Nucleus accumbens (tissue), 56 donors: ENCODE measurements at places on chromosomes 5 and 9.

DNA sequence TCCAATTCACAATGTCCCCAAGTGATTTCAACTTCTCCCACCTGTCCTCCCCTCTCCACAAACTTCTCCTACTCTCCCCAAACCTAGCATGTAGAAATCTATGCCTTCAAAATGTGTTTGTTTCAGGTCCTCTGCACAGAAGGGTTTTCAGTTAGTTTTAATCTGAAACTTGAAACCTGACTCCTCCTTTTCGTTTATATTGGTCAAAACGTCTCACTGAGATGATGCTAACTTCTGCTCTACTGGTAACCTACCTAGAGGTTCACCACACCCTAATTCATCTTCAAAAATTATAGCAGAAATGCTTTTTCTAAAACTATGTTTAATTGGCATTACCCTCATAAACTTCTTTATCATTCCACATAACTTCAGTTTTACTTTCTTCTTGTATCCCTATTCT is 401.8 kb upstream of the ADAMTS16 start:
- DNase-seq: no peak

DNA sequence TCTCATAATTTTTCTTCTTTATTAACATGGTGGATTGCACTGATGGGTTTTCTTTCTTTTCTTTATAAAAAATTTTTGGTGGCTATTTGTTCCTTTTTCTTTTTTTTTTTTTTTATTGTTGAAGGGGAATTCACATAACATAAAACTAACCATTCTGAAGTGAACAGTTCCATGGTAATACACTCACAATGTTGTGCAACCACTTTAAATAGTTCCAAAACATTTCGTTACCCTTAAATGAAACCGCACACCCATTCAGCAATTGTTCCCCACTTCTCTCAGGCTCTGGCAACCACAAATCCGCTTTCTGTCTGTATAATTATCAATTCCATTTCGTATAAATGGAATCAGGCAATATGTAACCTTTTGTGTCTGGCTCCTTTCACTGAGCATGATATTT is 11.7 kb upstream of the SETX start:
- DNase-seq: no peak

- DNase-seq: no peak
Measured at GRCh38 chr5:61618577-61618976, 286.5 kb downstream of the ZSWIM6 start.

GRCh38 chr9:137310189-137311052 is 8.3 kb upstream of the NRARP start:
- no peak for DNase-seq

DNA sequence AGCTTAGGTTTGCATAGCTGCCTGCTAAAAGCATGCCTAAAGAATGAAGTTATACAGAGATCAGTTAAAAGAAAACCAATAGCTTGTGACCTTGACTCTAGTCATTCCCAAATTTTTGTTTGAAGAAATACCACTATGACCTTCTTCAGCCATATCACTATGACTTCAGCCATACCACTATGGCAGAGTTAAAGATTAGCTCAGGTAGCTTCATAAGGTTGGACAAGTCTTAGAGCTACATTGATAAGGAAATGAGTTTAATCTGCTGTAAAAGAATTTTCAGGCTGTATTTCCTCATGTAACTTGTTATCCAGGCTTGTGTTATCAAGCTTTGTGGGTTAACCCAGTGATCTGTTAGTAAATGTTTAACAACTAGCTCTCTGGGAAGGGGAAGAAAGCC is 30.7 kb downstream of the C6 start:
- no peak for DNase-seq

DNA sequence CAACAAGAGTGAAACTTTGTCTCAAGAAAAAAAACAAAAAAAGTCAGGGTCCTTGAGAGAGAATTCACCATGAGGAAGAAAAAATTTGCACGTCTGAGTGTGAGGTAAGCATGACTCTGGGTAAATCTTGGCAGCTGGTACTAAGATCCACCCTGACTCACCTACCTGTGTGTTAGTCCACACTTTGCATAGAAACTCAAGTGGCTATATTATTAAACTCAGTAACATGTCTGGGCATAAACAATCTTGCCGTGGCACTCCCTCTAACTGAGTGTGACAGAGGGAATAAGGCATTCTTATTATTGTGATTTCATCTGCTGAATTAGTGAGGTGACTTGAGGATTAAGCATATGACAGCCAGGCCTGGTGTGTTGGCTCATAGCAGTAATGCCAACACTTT is 259.4 kb upstream of the VLDLR start:
- DNase-seq: no peak

- no peak for DNase-seq
Measured at GRCh38 chr9:110650261-110650660, 18.3 kb upstream of the MUSK start.

DNA sequence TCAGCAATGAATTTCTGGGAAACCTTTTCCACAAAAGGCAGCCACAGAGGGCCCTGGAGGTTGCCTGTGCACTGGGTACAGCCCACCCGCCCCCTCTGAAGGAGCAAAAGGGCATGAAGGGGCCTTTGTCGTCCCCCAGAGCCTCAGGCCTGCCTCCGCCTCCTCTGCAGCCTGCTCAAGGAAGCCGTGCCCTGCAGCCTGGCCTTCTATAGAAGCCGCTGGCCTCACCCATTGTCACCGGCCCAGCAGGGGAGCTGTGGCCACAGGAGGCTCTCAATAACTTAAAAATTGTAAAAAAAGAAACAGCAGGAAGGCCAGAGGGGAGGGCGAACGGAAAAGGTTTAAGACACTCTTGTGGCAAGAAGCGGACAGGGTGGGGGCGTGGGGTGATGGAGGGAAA is 213.3 kb downstream of the IRX2 start:
- no peak for DNase-seq

- DNase-seq: no peak
Measured at GRCh38 chr9:119412399-119412798, 43.2 kb upstream of the BRINP1 start.

GRCh38 chr5:149683964-149684363 is 46.1 kb upstream of the PPARGC1B start:
- no peak for DNase-seq

GRCh38 chr9:104746798-104747197 is 685 bp upstream of the NIPSNAP3A start:
- DNase-seq: no peak

GRCh38 chr5:139658928-139659667 is 10.9 kb downstream of the CXXC5 start:
- no peak for DNase-seq

DNA sequence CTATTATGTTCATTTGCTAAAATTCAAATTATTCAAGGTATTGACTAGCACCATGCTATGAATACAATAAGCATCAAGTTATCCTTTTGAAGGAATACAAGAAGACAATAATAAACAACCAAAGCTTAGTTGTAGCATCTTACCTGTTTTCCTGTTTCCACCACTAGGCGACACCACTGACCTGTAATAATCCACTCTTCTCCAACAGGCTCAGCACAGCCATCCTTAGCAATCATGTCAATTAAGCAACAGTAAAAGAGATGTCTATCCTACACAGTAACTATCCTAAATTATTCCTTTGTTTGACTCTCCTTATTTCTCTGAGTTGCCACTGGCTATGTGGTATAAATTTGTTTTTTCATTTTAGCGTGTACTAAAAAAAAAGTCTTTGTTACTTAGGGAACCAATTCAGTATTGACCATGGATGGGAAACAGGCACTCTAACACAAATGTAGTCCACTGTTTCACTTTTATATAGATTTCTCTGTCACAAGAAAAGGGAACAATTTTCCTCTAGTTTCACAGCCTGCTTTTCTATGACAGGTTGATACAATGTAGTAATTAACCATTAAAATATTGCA is 46.2 kb downstream of the PCA3 start:
- DNase-seq: no peak

DNA sequence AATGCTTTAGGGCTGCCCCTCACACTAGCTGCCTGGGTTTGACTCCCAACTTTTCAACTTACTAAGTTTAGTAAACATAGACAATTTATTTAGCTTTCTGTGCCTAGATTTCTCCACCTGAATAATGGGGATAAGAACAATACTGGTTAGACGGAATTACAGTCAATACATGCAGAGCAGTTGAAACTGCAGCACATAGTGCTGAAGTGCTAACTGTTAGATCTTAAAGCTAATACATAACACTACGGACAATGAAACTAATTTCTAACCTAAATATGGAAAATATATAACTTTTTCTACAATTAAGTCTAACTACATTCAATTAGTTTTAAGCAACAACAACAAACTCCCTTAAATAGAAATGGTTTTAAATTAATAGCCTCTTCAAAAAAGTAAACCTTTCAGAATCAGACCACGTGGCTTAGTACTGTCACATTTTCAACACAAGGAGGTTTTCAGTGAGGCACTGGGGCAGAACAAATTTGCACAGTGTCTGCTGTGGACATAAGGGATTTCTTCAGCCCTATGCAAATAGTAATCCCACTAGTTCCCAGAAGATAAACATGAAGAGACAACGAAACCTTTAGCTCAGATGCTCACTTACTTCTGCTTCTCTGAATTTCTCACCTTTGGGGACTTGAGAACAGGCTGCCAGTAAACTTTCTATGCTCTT is 293.4 kb downstream of the EDIL3 start:
- DNase-seq: no peak

- DNase-seq: no peak
Measured at GRCh38 chr9:14515049-14515448, 178.2 kb downstream of the ZDHHC21 start.

- no peak for DNase-seq
Measured at GRCh38 chr5:153991168-153991567, 47.5 kb downstream of the FAM114A2 start.

DNA sequence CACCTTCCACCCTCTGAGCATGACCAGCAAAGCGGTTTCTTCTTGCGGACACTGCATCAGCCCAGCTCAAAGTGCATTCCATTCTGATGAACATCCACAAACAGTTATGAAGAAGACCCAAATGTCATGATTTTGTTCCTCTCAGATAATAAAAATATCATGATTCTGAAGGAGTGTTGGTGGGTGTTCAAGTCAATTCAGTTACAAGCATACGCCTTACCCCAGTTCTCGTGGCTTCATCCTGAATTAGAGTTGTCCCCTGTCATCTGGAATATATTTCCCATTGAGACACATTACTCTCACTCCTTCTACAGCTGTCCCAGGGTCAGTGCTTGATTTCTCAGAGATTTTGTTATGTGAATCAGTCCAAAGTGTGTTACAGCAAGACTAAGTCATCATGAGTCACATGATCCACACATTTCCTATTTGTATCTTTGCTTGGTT is 325.4 kb downstream of the RFX3 start:
- DNase-seq: no peak

- DNase-seq: no peak
Measured at GRCh38 chr9:130383350-130383715, 61.4 kb upstream of the ASS1 start.

- no peak for DNase-seq
Measured at GRCh38 chr5:15073453-15073852, 201.9 kb upstream of the ANKH start.

DNA sequence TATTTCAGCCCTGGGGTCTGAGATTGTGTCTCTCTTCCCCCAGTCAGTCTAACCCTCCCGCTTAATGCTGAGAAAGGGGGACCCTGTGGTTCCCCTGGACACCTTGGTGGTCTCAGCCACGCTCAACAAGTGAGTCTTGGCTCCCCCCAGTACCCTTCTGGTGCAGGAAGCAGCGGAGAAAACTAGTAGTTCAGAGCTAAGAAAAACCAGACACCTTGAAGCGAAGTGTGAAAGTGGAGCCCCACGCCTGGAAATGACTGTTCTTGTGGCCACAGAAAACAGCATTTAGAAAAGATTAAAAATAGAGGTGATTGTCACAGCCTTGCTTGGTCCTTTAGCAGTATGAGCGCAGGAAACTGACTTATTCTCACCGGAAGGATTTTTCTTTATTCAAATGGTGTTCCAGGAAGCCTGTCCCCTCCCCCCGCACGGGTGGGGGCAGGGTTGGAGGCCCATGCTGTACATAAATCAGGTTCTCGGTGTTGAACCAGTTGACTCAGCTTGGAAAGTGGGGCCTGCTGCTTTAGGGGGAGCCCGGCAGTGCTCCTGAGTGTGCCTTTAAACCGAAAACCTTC is 8.1 kb downstream of the ARPC5L start:
- DNase-seq: no peak

DNA sequence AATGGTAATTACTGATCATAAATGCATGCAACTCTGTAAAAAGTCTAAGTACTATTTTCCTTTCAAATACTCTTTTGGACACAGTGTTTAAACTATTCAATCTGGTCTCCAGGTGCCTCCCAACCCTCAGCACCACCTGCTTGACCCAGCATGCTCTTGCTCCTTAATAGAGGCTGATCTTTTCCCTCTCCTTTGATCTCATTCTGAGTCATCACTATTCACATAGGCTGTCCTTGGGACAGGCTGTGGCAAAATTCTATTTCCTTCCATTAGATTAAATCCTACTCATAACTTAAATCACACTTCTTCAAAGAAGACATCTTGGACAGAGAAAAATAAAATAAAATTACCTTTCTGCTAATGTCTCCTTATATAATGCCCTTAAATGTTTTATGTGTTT is 199.4 kb upstream of the ST8SIA4 start:
- no peak for DNase-seq

DNA sequence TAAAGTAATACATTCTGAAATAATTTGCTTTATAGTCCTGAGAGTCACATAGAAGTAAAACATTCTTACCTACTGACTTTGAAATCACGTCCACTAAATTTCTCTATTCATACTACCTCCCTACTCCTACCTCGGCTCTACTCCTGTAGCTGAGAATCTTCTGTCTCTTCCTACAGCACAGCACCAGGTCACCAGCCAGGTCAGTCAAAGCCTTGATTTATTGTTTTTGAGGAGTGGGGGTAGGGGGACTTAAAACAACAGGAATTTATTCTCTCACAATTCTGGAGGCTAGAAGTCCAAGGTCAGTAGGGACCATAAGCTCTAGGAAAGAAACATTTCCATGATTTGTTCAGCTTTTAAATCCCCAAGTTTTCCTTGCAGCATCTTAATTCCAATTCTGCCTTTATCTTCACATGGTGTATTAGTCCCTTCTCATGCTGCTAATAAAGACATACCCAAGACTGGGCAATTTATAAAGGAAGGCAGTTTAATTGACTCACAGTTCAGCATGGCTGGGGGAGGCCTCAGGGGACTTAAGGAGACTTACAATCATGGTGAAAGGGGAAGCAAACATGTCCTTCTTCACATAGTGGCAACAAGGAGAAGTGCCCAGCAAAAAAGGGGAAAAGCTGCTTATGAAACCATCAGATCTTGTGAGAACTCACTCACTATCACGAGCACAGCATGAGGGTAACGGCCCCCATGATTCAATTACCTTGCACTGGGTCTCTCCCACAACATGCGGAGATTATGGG is 49.6 kb upstream of the CCNG1 start:
- DNase-seq: no peak

- peak; percentile 13 for DNase-seq
Measured at GRCh38 chr5:137075163-137075970, 423.8 kb downstream of the SPOCK1 start.
